Thymus (tissue), 14 donors: ENCODE measurements at places on chromosomes 5 and 9.

GRCh38 chr9:94611638-94612068, 18.0 kb upstream of the FBP2 start:
- no peak for DNase-seq

DNA sequence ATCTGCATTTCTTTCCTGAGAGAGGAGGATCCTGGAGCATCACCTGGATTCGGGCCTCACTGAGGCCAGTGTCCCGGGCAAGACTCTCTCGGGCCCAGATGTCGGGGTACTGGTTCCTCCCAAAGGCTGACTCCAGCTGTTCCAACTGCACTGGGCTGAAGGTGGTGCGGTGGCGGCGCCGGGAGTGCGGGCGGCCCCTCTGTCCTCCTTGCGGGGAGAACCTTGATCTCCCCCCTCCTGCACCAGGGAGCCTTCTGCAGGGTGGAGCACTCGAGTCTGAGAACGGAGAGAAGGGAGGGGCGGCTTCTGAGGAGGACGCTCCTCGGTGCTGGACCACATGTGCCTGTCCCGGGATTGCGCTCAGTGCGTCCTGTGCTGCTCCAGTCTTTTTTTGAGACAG, 2.0 kb downstream of the PROP1 start:
- DNase-seq, result no peak

- DNase-seq, result no peak
Measured at GRCh38 chr9:21381448-21382339, 3.5 kb downstream of the IFNA2 start.

DNA sequence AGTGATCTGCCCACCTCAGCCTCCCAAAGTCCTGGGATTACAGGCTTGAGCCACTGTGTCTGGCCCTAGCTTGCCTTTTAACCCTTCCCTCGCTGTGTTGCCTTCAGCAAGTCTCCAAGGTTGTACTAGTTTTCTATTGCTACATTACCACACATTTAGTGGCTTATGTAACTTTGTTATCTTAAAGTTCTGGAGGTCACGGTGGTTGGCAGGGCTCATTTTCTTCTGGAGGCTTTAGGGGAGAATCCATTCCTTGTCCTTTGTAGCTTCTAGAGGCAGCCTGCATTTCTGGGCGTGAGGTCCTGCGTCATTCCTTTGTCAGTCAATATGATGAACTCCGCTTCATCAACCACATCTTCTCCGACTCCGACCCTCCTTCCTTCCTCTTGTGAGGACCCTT, 2.9 kb upstream of the PRRC2B start:
- no peak for DNase-seq

- no peak for DNase-seq
Measured at GRCh38 chr5:5788793-5789192, 366.3 kb downstream of the ICE1 start.

DNA sequence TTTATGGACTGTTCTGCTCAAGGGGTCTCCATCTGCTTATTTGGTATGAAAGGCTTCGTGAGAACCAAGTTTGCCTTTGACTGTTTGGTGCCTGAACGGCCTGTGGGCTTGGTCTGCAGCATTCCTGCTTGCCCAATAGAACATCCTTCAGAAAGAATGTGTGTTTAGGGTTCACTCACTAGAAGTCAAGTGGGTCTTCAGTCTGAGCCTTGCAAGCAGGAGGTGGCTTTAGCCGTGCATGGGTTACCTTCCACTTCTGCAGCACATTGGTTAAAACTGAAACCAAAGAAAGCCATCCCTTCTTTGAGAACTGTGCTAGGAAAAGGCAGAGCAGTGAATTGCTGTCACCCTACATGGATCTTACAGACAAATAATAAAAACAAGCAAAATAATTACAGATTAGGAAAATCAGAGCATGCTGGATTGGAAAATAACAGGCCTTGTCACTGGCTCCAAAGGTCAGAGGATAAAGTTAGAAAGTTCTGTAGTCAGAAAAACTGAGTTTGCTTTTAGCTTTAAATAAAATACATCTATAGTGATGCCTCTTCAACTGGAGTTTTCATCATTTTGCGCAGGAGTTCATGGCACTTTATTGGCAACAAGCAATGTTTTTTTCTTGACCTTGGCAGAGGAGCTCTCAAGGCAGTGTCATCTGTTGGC, 16.6 kb downstream of the WWC1 start:
- no peak for DNase-seq

GRCh38 chr9:129899620-129900019, 64.4 kb downstream of the USP20 start:
- no peak for DNase-seq

- DNase-seq, result no peak
Measured at GRCh38 chr9:134585746-134586706, 55.6 kb upstream of the COL5A1 start.

DNA sequence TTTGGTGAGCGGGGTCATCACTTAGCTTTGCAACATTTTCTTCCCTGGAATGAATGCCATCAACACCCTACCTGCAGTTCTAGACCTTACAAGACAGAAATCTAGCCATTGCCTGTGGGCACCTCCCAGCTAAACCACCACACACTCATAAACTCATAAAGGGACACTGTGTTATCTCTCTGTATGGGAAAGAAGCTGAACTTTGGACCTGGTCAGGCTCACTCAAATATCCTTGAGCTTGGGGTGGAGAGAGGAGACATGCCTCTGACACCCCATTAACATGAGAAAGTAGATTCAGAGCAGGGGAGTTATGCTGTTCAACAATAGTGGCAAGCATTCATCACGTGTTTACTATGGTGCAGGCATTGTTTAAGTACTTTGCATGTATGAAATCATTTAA, 205.6 kb downstream of the ZNF462 start:
- no peak for DNase-seq

GRCh38 chr5:36535859-36536615, 70.4 kb upstream of the SLC1A3 start:
- no peak for DNase-seq

GRCh38 chr5:129746876-129747275, 1.0 kb upstream of the MINAR2 start:
- DNase-seq, result no peak

DNA sequence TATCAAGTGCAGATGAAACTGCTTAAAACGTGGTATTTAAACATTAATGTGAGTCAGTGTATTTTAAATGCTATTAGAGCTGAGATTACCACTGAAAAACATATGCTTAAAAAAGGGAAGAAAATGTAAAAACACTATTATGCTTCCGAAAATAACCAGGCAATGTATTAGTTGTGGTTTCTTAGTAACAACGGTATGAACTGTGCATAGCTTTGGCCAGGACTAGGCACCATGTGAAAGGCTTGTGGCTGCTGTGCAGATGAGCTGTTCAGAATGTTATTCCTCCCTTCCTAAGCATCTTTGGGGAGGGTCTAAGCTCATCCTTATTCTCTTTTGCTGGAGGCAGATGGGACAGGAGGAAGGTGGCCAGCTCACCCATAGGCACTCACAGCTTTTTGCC, 84.9 kb downstream of the NTRK2 start:
- DNase-seq, result no peak

- no peak for DNase-seq
Measured at GRCh38 chr5:174315471-174315870, 270.0 kb downstream of the NSG2 start.

DNA sequence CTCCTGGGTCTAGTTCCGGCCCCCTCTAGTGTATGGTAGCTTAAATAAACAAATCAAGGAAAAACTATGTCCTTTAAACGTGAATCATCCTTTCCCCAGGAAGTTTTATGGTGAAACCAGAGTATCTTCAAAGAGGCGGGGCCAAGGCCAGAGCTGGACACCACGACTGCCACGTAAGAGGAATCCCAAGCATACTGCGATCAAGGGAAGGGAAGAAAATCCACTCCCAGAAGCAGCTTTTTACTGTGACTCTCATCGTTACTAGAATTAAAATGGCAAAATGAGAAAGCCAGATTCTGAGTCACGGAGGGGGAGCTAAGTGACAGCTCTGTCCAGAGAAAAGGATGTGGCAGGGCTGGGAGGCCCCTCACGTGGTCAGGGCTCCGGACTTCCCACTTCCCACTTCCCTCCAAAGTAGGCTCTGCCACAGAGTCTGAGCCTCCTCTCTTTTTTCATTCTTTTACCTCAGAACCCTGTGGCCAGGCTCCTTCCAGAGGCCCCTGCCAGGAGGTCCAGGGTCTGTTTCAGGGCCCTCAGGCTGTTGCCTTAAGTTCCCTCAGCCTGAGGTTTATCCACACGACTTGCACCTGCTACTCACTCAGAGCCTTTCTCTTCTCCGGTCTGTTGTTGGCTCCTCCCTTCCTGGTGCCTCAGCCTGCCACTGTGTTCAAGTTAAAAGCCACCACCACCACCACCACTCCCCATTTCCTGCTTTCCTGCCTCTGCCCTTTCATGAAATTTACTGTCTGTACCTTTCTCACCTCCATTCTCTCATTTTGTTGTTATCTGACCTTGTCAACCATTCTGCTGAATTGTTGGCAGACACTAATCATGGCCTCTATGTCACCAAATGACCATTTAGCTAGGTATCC, 1.4 kb upstream of the GLRX start:
- no peak for DNase-seq

DNA sequence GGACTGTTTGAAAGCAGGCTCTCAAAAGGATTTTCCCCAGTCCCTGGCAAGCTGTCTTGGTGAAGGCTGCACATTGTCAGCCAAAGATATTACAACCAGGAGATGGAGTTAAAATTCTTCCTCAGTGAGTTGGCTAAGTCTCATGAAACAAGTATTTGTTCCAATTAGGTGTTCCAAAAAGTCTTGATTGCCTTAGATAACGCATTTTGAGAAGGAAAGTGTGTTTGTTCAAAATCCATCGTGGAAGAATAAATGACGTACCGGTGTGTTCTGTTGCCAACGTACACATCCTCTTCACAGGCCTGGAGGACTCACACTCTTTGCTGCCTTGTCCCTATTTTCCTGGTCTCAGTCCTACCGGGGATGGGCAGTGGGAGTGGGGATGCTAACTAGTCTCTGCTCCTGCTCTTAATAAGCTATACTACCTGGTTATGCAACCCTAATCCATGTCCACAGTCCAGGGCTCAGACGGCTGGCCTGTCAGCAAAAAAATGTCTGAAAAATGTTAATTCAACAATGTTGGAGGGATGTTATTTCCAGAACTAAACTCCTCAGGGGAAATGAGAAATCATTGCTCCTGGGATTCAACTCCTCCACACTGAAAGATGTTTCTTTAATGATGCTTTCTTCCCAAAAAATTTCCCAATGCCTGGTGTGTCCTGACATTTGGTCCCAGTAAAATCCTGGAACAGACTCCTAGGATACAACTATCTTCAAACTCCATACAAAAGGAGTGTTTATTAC, 175.3 kb upstream of the KLF9 start:
- DNase-seq, result no peak

DNA sequence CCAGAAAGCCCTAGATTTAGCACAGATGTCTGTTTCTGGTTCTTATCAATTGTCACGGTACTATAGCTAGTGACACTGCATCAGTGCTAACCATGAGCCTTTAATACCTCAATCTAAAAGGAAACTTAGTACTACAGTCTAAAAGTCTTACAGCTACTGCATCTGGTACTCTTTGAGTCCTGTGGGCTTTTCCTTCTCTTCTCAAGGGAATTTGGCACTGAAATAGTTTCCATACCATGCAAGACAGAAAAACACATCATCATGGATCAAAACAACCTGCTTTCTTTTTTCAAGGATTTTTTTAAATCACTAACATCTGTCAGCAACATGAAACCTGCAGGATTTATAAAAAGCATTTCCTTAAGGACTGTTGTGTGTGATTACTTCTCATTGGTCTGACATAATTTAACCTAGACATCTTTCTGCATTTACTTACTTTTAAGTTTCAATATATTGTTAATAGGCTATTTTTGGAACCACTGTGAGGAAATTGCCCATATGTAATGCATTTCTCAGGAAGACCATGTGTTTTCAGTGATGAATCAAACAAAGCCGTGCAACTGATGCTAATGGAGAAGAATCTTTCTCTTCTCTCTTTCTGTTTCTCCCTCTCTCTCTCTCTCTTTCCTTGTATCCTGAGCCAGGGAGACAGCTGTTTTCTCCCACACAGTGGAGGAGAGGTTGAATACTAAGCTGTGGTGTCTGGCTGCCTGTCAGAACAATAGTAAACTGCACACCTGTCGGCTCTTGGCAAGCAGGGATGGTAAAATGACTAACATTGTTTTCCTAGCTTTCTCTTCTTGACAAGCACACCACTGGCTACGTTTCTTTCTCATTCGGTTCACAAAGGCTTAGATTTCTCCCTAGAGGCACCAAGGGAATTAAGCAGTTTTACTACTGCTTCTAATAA, 273.4 kb downstream of the CSNK1G3 start:
- no peak for DNase-seq

DNA sequence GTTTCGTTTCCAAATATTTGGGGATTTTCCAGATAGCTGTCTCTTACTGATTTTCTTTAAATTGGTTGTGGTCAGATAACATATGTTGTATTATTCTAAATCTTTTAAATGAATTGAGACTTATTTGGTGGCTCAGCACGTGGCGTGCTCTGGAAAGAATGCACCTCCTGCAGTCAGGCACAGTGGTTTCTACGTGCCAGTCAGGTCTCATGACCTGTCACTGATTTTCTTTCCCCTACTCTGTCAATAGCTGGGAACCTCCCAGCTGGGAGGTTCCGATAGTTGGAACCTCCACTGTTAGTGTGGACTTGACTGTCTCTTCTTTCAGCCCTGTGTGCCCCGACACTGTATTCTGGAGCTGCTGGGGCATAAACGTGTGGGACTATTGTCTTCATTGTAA, 27.6 kb downstream of the TRIP13 start:
- no peak for DNase-seq

DNA sequence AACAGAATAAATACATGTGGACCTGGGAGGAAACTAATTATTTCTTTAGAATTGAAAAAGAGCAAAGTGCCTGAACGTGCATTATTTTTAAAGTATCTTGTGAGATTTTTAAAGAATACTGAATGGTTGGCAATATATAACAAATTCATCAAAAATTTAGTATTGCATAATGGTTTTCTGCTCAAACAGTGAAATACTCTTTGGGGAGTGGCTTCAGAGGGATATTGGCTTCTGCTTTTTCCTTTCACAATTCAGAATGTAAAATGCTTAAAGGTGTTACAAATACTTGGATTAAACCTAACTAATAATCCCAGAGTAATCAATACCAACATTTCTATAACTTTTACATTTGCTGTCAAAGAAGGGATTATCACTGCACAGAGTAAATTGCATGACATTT, 379.3 kb upstream of the CHD1 start:
- no peak for DNase-seq

DNA sequence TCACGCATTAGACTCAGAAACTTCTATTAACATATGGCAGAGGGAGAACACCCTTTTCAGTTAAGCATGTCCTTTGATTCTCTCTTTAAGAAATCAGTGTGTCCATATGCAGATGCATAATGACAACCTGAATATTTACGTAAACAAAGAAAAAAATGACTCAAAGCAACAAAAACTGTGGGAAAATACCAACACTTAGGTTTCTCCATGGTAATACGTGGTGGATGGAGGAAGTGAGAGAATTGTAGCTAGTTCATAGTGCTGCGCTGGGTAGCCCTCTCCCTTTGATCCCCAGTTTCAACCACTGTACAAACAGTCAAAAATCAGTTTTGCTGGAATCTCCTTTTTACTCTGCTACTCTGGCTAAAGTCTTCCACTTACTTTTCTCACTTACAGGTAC, 2.0 kb upstream of the MAP3K1 start:
- DNase-seq, result no peak

GRCh38 chr5:33843579-33843978, 48.2 kb downstream of the ADAMTS12 start:
- no peak for DNase-seq
